ENCODE measurements at places on chromosomes 3 and 15.

DNA sequence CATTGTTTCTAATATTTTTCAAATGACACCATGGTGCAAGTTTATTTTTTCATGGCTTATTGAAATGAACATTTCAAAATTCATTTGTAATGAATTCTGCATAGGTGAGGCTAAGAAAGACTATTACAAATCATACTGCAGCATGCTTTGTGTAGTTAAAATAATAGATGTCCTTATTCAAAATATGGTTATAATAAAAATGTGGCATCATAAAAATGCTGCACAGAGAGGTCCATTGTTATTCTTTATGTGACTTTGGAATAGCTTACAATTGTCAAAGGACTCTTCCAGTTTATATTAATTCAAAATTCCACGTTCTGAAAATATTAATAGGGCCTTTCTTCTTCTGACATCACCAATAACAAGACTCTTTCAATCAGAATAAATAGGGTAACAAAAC is 222.7 kb downstream of the GAP43 start:
- DNase-seq: no peak

DNA sequence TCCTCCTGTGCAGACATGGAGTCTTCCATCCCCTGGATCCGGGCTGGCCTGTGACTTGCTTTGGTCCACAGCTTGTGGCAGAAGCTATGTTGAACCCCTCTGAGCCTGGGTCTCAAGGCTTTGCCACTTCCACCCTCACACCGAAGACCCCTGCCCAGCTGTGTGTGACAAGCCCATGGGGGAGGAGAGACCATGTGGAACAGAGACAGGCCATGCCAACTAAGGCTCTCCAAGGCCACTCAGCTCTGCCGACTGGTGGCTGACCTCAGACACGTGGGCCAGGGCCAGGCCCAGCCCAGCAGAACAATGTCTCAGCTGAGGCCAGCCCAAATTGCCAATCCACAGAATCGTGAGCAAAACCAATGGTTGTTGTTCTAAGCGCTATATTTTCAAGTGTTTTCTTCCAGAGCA is 16.4 kb upstream of the CFAP100 start:
- no peak for DNase-seq

- no peak for DNase-seq
Observed at GRCh38 chr15:47246317-47246716, 471.0 kb upstream of the SEMA6D start.

DNA sequence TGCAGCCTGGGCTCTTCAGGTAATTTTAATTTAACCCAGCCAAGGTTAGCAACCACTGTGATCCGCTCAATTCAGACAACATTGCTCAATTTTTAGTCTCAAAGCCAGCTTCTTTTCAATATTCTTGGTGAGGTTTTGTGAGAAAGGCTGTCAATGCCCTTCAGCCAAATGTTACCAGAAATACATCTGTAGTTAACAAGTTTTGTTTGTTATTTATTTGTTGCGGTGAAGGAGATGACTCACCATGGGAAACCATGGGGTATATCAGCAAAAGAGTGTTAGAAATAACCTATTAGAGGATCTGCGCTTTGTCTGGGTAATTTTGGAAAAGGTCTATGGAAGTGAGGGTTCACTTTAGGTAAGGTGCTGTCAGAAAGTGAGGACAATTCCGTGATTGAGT is 5.0 kb downstream of the SLC9C1 start:
- no peak for DNase-seq

DNA sequence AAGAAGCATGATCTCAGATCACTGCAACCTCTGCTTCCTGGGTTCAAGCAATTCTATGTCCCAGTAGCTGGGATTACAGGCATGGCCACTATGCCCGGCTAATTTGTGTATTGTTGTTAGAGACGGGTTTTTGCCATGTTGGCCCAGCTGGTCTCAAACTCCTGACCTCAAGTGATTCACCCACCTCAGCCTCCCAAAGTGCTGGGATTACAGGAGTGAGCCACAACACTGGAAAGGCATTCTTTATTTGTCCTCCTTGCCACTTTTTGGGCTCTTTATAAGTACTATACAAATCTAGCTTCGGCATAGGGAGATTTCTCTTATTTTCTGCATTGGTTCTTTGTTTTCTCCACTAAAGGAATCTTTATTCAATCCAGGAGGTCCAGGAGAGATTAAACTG is 18.6 kb downstream of the CMTM8 start:
- no peak for DNase-seq

GRCh38 chr3:151526757-151527156 is 65.9 kb upstream of the IGSF10 start:
- DNase-seq: no peak

All from stimulated activated CD4-positive, alpha-beta T cell treated with anti-CD3 and anti-CD28 coated beads, Interleukin-12 subunit alpha, Interleukin-12 subunit beta, amount 100 ng/mL, for 24 hours (primary cell).